NCI-H69 (cell line): ENCODE measurements at places on chromosomes 3 and 15.

DNA sequence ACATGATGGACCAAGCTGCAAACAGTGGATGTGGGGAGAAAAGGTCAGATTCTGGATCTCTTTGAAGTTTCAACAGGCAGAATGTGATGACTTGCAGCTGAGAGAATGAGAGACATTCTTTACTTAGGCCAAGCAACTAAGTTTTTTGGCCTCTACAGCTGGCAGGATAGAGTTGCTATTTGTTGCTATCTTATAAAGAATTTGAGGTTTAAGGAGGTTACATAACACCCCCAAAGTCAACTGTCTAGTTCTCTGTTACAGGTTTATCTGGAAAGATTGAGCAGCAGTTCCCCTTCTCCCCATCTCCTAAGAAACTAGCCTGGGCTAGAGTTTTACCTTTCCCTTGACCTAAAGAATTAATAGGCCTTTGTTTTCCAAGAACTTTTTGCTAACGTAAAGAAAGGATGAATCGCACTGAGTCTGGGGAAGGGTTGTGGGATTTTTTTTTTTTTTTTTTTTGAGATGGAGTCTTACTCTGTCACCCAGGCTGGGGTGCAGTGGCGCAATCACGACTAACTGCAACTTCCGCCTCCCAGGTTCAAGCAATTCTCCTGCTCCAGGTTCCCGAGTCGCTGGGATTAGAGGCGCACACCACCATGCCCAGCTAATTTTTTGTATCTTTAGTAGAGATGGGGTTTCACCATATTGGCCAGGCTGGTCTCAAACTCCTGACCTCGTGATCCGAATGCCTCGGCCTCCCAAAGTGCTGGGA, 26.6 kb upstream of the SLMAP start:
- DNase-seq, result no peak

GRCh38 chr15:74327756-74328155, 39.7 kb downstream of the CYP11A1 start:
- DNase-seq, result peak; percentile 37

DNA sequence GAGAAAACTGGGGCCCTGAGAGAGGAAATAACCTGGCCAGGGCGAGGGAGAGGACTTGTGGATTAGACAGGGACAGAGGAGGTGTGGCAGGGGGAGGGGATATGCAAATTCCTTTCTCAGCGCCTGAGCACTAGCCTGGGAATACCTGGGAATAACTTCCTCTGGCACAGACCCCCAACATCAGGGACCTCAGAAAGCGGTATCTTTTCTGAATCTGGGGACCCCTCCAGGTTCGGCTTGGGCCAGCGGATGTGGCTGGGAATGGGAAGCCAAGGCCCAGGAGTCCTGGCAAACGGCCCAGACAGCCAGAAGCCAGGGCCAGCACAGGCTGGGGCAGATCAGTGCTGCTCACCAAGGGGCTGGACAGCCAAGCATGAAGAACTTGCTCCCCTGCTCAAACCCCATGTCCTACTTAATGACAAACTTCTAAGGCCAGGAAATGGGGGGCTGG, 9.2 kb upstream of the ACSBG1 start:
- DNase-seq, result no peak

DNA sequence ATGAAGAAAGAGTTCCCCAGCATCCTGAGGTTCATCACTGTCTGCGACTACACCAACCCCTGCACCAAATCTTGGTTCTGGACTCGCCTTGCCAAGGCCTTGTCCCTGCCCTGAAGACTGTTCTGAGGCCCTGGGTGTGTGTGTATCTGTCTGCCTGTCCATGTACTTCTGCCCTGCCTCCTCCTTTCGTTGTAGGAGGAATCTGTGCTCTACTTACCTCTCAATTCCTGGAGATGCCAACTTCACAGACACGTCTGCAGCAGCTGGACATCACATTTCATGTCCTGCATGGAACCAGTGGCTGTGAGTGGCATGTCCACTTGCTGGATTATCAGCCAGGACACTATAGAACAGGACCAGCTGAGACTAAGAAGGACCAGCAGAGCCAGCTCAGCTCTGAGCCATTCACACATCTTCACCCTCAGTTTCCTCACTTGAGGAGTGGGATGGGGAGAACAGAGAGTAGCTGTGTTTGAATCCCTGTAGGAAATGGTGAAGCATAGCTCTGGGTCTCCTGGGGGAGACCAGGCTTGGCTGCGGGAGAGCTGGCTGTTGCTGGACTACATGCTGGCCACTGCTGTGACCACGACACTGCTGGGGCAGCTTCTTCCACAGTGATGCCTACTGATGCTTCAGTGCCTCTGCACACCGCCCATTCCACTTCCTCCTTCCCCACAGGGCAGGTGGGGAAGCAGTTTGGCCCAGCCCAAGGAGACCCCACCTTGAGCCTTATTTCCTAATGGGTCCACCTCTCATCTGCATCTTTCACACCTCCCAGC, 2.9 kb downstream of the MYD88 start:
- no peak for DNase-seq

- peak; percentile 66 for DNase-seq
These were observed 163.7 kb downstream of the PLD1 start for GRCh38 chr3:171646357-171647133.

DNA sequence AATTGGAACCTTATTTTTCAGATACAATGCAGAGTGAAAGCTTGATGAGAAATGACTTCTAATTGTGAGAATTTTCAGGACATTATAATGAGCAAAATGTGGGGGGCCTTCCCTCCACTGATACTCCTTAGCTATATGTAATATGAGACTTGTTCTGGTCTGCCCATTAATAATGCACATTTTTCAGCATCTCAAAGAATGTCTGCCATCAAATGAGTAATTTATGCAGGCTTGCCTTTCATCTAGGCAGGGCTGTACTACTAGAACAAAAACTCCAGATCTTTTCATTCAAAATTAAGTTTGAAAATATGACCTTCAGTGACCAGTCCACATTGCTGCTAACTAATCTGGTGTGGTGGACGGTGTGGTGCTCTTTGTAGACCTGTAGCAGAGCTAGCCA, 127.4 kb downstream of the LRTM1 start:
- no peak for DNase-seq

DNA sequence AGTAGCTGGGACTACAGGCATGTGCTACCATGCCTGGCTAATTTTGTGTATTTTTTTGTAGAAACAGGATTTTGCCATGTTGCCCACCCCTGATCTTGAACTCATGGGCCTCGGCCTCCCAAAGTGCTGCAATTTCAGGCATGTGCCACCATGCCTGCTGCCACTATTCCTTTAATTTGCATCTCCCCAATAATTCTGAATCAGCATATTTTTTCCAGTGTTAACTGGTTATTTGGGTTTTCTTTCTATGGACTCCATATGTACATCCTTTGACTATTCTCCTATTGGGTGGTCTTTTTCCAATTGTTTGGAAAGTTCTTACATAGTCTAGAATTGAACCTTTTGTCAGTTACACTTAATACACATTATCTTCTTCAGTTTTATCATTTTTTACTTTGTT, 28.1 kb downstream of the HLTF start:
- DNase-seq, result no peak

GRCh38 chr3:57983734-57984518, 24.3 kb upstream of the FLNB start:
- peak; percentile 27 for DNase-seq

GRCh38 chr3:111980716-111981456, 2.1 kb downstream of the ABHD10 start:
- DNase-seq, result peak; percentile 46

GRCh38 chr3:152331018-152331541, 62.4 kb downstream of the MBNL1 start:
- no peak for DNase-seq

DNA sequence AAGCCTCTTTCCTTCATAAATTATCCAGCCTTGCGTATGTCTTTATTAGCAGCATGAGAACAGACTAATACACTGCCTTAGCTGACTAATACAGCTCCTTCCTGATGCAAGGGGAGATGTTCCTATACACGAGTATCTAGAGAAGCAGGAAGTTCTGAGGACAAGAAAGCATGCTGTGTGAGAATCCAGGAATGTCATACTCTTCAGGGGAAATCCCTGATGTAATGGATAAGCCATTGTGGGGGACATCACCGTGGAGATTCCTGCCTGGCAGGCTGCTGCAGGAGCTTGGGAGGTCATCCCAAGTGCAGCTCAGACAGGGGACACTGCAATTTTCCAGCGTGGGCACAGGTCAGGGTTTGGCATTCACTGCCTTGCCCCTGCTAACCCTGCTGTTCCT, 476.9 kb downstream of the NR2F2 start:
- DNase-seq, result no peak

DNA sequence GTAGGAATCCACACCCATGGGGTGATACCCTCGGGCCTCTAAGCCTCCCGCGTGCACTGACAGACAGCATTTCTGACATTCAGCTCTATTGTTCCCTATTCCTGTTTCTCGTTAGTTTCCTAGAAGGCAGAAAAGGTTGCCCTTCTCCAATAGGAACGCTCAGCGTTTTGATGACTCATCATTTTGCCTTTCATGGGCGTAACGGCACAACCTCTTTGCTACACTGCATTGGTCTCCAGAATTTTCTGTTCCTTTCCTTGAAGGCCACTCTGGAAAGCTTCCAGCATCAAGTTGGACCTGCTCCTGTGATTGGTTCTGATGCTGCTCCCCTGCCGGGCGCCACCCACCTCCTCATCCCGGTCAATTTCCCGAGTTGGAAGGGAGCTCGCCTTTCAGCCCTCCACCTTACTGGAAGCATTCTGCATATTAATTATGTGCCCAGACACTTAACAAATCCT, 13.0 kb upstream of the TNK2 start:
- DNase-seq, result no peak

GRCh38 chr3:4531478-4532025, 38.4 kb downstream of the ITPR1 start:
- no peak for DNase-seq

DNA sequence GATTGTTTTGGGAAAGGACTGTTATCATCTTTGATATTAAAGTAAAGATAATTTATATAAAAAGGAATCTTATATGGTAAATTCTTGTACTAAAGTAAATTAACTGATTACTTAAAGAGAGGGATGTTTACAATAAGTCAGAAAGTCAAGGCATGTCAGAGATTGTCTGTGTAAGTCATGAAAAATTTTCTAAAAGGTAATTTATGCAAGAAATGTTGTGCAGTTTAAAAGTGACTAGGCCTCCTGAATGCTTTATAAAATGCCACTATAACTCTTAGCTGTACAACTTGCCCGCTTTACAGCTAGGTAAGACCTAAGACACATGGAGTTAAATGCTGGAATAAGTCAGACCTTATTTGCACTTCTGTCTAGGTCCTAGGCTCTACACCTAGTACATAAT, 692.9 kb downstream of the GBE1 start:
- no peak for DNase-seq

DNA sequence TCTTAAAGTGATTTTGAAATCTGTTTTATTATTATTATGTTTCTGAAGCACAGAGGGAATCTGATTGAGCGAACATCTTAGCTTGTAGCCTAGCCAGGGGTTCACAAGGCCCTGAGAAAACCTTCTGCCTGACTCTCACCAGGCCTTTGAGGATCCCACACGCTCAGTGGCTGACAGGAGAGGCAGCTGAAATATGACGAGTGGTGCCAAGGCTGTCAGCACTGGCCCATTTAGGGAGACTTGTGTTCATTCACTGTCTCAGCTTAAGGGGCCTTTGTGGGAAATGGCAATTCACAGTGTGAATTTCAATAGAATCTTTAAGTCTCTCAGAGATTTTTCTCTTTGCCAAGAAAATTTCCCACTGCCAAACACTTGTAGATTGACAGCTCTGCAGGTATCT, 770.9 kb downstream of the TUSC7 start:
- DNase-seq, result no peak

- peak; percentile 28 for DNase-seq
These were observed 488.3 kb upstream of the GOLIM4 start for GRCh38 chr3:168583977-168584376.

GRCh38 chr15:32717426-32718226, at the start of gene GREM1:
TSS of gene GREM1 (plus strand) at chr15:32718004. CDS start at chr15:32730691, 12,687 bp downstream.
- peak; percentile 78 for DNase-seq

GRCh38 chr3:97350971-97351370, 413.6 kb upstream of the ARL6 start:
- DNase-seq, result no peak

GRCh38 chr15:80264031-80264430, 12.0 kb upstream of the CTXND1 start:
- no peak for DNase-seq

DNA sequence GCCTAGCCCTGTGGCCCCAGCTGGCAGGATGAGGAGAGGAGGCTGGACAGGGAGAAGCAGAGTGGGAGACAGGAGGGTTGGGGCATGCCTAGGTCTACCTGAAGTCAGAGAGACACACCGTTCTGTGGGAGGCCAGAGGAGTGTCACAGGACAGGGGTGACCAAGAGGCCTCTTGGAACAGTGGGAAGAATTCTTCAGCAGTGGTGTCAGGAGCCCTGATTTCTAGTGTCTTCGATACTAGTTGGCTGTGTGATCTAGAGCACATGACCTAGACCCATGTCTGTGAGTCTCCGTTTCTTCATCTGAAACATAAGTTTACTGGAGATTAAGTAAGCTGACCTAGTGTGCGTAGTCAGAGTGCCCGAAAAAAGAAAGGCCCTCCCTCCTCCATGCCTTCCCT, 92.2 kb downstream of the EEFSEC start:
- no peak for DNase-seq

- DNase-seq, result no peak
These were observed 26.7 kb downstream of the C3orf20 start for GRCh38 chr3:14701676-14702075.

DNA sequence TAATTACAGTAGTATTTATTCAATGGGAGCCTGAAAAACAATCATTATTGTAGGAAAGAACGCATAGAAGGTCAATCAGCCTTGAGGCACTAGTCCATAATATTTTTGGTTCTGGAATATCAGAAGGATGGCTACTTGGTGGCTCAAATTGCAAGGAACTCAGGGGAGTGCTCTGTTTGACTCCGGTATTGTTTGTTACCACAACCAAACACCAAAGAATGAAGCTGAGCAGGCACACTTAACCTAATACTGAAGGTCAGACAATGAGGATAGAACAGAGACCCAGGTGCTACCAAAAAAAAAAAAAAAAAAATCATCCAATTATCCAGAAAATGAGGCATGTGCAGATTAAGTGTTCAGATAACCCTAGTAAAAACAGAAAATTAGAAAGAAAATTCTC, 11.1 kb upstream of the SATB1 start:
- peak; percentile 66 for DNase-seq

GRCh38 chr3:187396661-187397060, 28.5 kb downstream of the RTP4 start:
- DNase-seq, result no peak

DNA sequence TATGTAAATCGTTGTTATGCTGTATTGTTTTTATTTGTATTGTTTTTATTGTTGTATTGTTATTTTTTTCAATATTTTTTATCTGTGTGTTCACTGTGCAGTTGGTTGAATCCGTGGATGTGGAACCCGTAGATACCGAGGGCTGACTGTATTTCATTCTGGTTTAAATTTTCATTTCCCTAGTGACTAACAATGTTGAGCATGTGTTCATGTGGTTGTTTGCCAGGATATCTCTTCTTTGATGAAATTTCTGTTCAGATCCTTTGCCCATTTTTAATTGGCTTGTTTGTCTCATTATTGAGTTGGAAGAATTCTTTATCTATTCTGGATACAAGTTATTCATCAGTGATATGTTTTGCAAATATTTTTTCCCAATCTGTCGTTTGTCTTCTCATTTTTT, 29.7 kb downstream of the STOML1 start:
- DNase-seq, result no peak
